DMS79 treated with DMSO at 0.1 percent for 48 hours (cell line): ENCODE measurements at places on chromosomes 12 and 14.

GRCh38 chr12:107377596-107378385 lies 284.4 kb upstream of the CRY1 start:
- DNase-seq, result no peak

DNA sequence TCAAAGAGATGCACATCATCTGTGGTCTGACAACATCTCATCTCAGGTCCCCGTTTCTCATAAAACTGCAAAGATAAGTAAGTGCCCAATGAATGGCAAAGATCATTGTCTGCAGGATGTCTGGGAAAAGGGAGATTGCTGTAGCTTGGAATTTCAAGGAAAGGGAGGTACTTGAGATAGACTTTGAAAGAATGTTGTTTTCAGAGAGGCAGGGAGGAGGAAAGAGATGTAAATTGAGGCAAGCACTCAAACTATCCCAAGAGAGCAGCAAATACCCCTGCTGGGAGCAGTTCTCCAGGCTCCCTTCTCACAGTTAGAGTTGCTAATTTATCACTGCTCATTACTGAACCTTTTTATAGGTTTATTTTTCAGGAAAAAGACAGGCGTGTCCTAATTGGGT lies 107.1 kb downstream of the MYRFL start:
- no peak for DNase-seq

DNA sequence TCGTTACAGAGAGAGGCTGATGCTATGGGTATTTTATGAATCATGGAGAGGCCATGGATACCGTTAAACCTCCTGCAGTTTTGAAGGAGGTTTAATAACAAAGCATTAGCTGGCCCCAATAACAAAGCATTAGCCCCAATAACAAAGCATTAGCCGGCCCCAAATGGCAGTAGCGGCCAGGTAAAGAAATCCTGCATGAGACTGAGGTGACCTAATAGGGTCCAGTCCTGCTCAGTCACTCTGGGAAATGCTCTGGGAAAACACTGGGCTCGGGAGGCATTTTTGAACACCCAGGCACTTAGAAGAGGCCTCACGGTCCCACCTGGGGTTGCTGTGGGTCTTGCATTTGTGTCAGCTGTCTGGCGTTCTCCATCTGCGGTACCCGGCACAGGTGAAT lies 776 bp upstream of the RIN3 start:
- no peak for DNase-seq

GRCh38 chr12:55741931-55742680 lies 816 bp upstream of the GDF11 start:
- no peak for DNase-seq

- DNase-seq, result no peak
These were observed 27.9 kb downstream of the ACTN1 start for GRCh38 chr14:68951035-68951797.

GRCh38 chr12:66189889-66190288 lies 875 bp downstream of the IRAK3 start:
- peak; percentile 4 for DNase-seq

DNA sequence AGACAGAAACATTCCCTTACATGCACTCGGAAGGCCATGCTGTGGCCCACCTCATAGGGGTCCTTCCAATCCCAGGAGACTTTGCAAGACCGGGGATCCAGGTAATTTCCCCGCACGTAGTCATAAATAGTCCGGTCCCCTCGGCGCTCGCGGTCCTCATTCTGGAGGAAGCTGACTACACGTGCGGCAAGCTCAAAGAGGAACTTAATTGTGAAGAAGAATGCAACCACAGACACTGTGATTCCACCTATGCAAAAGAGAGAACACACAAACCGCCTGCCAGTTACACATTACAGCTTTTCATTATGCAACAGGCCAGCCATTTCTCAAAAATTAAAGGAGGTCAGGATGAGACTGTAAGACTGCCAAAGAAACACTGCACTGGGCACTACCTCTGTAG lies 28.4 kb downstream of the AREL1 start:
- no peak for DNase-seq

DNA sequence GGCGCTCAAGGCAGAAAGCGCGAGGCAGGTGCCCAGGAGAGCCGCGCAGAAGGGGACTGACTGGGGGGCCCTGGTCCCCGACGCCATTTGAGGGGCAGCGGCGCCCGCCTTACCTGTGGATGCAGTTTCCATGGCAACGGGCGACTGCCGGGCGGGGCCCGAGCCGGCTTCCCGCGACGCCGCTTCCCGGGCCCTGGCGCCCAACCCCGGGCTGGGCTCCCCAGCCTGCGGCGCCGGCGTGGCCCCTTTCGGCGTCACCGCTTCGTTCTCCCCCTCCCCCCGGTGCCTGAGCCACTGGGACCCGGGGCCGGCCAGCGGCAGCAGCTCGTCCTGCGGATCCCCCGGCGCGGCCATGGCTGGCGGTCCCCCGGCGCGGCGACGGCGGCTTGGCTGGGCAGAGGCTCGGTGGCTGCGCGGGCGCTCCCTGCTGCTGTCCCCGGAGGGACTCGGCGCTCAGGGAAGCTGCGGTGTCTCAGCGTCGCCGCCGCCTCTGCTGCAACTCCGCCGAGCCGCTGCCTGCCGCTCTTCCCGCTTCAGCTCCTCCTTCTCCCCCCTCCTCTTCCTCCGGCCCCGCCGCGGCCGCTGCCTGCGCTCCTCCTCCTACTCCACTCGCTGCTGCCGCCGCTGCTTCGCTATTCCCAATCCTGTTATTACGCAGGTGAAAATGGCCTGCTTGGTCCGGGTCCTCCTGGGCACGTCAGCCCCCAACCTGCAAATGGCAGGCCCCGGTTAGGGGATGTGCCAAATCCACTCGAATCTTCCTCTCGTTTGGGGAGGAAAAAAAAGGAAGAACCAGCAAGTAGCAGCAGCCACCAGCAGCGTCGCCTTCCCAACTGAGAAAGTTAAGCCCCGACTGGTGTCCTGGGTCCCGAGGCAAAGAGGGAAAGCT lies at the start of gene RTN1:
Gene RTN1 (minus strand): TSS at position 500 of the 889 bp plus-strand sequence. CDS start 146 bp downstream, at position 354.
- peak; percentile 71 for DNase-seq

DNA sequence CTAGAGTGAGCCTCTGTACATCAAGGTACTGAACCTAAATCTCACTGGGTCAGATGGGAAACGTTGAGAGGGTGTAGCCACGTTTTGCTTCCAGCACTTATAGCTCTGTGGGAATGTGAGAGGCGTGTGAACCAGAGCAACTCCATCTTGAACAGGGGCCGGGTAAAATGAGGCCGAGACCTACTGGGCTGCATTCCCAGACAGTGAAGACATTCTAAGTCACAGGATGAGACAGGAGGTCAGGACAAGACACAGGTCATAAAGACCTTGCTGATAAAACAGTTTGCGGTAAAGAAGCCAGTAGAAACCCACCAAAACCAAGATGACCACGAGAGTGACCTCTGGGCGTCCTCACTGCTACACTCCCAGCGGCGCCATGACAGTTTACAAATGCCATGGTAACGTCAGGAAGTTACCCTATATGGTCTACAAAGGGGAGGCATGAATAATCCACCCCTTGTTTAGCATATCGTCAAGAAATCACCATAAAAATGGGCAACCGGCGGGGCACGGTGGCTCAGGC lies 63.4 kb upstream of the NCOR2 start:
- no peak for DNase-seq

- no peak for DNase-seq
These were observed 180.9 kb downstream of the RPS29 start for GRCh38 chr14:49405291-49405690.

- no peak for DNase-seq
These were observed 7.6 kb downstream of the NECAP1 start for GRCh38 chr12:8089716-8090115.

GRCh38 chr12:94650143-94651056 lies at the start of gene TMCC3:
TMCC3 (minus strand) TSS chr12:94650557; CDS start chr12:94650430, 127 bp downstream.
- no peak for DNase-seq

GRCh38 chr12:122996621-122997342 lies 16.3 kb downstream of the ARL6IP4 start:
- DNase-seq, result no peak

GRCh38 chr12:31331242-31331641 lies 5.3 kb upstream of the SINHCAF start:
- no peak for DNase-seq

DNA sequence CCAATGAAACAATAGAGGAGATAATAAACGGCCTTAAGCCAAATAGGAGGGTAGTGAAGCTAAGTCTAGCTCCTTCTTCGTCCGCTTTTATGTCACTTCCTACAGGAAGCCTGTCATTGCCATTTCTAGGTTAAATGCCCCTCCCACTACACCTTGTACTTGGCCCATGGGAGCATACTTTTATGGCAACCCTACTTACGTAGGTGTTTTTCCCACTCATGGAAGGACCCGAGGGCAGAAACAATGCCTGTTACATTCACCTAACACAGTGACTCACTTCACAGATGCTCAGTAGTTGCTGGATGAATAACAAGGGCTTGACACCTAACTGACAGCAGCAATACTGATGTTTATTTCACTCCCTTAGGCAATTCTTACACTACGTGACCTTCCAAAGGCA lies 44.5 kb downstream of the ALKBH1 start:
- no peak for DNase-seq

DNA sequence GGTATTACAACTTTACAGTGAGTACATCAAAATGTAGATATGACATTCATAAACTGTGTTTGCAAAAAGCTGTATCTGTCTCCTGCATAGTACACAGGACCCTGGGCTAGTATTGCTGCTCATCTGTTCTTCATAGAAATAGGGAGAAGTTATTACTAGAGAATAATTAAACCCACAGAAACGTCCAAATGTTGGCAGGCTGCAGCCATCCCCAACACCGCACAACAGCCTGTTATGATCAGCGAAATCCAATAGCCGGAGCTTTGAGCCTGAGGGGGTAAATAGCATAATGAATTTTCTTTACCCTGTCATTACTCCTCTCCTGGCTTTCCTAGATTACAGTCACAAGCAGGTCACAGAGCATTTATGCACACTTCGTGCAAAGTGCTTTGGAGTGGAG lies 178.0 kb downstream of the DACT1 start:
- DNase-seq, result no peak

DNA sequence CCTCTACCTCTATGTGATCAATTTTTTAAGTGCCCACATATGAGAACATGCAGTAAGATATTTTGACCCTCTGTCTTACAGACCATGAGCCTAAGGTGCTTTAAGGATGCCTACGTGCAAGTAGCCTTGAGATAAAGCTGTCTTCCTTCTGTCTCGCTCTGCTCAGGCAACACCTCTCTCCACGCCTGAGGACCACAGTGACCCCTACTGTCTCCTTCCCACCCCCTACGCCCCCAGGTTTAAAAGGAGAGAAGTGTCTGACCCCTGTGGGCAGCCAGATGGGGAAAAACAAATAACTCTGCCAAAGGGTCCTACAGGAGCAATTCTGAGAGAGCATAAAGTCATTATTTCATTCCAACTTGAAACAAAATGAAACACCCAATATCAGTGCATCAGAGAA lies 286.4 kb upstream of the TMEM132C start:
- DNase-seq, result no peak

DNA sequence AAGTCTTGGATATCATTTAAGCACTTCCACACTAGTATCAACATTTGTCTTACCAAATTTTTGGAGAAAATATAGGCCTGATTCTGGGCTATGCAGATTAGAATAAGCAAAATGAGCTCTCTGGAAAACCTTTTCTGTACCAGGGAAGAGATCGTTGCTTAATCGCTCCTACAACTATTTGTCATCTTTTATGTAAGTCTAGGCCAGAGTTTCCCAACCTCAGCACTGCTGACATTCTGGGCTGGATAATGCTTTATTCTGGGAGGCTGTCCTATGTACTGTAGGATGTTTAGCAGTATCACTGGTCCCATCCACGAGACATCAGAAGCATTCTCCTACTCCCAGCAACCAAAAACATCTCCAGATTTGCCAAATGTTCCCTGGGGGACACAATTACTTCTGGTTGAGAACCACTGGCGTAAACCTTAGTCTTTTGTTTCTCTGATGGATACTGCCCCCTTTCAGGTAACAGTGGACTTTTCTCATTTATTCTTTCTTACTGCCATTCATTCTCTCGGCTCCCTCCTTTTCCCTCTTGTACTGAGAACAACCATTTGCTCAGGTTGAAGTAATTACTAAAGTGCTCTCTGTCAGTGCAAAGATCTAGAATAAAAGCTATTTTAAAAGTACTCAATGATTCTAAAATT lies 316.9 kb upstream of the E2F7 start:
- no peak for DNase-seq

GRCh38 chr14:78509516-78509915 lies 339.3 kb downstream of the NRXN3 start:
- DNase-seq, result peak; percentile 68

DNA sequence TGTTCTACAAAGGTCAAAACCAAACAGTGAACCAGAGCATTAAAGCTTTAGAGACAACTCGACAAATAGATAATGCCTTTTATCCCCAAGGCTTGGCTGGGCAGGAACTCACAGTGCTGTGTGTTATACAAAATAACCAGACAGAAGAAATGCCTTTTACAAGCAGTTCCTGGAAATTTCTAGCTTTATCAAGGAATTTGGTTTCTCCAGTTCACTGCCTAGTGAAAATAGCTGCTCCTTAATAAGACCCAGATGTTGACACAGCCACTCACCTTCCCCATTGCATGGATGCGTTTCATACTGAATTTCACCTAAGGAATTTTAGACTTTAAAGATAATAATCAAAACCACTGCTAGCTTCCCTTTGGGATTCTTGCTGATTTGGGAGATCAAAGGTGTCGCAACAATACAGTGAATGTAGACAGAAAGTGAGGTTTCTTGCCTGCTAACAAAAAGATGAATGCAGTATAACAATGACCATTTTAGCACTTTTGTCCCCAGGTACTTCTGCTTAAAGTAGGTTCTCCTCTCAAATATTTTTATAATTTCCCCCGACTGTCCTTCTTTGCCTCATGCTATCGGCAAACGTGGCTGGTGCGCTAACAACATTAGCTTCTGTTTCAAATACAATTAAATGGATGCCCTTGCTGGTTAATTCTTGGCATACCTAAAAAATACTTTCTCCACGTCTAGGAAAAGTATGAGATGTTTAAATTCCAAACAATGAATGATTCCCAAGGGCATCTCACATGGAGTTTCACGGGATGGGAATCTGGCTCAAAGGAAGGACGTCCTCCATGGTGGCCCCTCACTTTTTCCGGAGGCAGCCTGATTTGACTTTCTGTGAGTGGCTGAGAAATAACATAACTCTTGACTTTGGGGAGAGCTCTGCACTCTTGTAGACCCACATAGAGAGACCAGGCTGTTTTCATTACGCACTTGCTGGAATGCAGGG lies 162.4 kb downstream of the C12orf75 start:
- DNase-seq, result no peak

GRCh38 chr12:80627782-80628181 lies 79.7 kb upstream of the MYF6 start:
- DNase-seq, result no peak

DNA sequence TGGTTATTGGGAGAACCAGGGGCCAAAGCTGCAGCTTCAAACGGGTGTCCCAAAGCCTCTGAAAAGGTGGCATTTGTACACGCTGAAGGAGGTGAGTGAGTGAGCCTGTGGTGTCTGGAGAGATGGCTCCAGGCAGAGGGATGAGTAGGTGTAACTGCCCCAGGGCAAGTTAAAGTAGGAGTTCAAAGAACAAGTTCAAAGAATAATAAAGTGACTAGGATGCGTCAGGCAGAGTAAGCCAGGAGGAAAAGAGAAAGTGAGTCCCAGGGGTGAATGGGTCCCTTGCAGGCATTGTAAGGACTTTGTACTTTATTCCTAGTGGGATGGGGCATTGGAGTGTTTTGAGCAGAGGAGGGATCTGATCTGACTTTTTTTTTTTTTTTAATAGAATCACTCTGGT lies 201.4 kb upstream of the PWP1 start:
- DNase-seq, result no peak

- DNase-seq, result no peak
These were observed 52.8 kb upstream of the SLC2A13 start for GRCh38 chr12:40158592-40159111.

GRCh38 chr12:7190268-7191055 lies 976 bp downstream of the PEX5 start:
- peak; percentile 35 for DNase-seq

- no peak for DNase-seq
These were observed 28.1 kb downstream of the BCL7A start for GRCh38 chr12:122049827-122050226.
